Right kidney (tissue), 9 donors: ENCODE measurements at places on chromosomes 6 and 20.

DNA sequence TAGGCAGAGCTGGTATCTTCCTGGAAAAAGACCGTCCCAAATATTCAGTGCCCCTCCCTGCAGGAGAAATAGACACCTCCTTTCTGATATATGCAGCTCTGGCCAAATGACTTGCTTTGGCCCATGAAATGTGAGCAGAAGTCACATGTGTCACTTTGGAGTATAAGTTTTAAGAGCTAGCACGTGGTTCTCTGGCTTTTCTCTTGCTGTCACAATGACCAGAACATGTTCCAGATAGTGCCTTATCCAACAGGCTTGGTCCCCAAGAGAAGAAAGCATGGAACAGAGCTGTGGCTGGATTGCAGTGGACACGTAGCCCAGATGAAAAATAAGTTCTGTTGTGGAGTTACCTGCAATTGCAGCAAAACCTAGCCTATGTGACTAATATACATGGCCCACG is 40.4 kb downstream of the UNC5CL start:
- DNase-seq, result no peak

- no peak for DNase-seq
Observed at GRCh38 chr20:40636486-40636885, 52.5 kb downstream of the MAFB start.

- no peak for DNase-seq
Observed at GRCh38 chr6:152270301-152270925, 366.7 kb downstream of the SYNE1 start.

DNA sequence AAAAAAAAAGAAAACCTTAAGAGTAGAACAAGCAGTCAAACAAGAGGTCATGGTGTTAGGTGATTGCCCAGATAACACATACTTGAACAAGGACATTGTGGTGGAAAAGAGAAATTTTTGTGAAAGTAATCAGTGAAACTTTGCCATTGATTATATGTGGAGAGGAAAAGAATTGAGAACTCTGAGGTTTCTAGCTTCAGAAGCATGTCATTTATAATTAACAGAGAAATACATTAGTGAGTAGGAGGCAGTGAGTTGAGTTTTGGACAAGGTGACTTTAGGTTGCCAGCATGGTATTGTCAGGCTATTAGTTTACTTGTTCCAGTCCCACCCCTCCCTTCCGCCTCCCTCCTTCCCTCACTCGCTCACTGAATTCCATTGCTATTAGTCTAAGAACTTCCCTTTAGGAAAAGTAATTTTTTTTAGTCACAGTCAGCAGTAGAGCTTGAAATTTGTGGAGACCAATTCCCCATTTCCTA is 17.2 kb downstream of the TAB2 start:
- no peak for DNase-seq

- no peak for DNase-seq
Observed at GRCh38 chr6:54179152-54179551, 67.9 kb downstream of the MLIP start.

DNA sequence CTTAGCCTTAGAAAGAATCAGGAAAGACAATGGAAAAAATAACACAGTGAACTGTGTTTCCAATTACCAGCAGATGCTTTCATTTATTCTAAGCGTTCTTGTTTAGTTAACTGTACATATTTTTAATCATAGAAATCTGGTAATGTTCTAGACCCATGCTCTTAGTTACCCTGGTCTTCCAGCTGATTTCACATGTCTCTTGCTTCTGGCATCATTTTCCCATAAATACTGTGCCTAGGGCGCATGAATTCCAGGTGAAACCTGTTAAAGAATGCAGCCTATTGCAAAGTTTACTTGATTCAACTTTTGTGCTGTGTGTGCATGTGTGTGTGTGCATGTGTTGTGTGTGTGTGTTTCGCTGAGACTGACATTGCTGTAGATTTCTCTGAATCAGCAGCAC is 178.6 kb downstream of the PDE7B start:
- no peak for DNase-seq

GRCh38 chr20:33423141-33423834 is 20.3 kb downstream of the SNTA1 start:
- DNase-seq, result no peak

- DNase-seq, result peak; percentile 30
Observed at GRCh38 chr6:118618676-118619377, 32.6 kb downstream of the CEP85L start.

- DNase-seq, result no peak
Observed at GRCh38 chr6:2111162-2111677, 134.2 kb downstream of the GMDS start.

- DNase-seq, result no peak
Observed at GRCh38 chr6:72588155-72588554, 33.7 kb upstream of the KCNQ5 start.

DNA sequence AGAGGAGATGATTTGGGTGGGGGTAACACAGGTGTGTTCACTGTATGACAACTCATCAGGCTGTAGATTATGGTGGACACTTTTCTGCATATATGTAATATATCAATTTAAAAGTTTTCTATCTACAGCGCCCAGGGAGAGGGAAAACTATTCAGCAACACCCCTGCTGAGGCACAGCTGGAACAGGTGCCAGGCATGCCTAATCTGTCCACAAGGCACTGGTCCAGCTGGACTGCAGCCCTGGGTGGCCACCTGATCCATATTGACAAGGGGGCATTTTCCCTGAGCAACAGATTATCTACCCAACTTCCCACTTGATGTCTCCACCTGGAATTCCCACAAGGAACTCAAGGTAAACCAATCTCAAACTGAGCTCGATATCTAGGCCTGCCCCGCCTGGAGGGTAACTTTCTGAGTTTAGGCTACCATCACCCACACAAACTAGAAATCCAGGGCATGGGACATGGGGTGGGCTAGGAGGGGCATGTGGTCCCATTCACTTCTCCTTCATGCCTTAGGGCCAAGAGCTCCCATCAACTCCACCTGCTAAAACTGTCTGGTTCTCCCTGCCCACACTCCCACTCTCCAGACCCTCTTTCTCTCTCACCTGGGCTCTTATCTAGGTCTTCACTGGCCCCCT is 4.6 kb downstream of the SLC22A16 start:
- no peak for DNase-seq

DNA sequence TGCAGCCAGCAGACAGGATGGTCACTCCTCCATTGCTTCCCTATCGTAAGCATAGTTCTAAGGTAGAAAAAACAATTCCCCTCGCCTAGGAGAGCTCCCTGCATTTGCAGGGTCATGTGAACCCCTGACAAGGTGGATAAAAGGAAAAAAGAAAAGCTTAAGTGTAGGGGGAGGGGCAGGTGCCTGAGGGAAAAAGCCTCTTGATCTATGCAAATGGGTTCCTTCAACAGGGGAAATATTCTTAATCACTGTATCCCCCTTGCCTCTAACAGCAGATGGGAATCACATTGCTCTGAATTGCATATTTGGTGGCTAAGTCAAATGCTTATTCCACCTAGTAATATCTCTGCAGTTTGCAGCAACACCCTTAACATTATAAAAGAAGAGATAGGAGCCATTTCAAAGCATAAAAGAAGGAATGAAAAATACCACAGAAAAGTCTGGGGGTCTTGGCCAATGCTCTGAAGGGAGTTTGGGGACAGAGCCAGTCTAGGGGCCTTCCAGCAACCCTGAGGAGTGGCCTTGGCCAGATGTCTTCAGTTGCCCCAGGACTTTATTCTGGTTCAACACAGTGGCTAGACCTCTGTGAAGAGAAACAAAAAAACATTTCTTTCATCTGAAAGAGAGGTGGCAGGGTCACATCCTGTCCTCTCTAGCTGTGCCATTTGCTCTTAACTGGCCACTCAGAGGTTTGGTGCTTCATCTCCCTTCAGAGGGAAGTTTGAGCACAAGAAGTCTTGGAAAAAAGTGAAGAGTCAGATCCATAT is 660.4 kb upstream of the GJE1 start:
- no peak for DNase-seq

DNA sequence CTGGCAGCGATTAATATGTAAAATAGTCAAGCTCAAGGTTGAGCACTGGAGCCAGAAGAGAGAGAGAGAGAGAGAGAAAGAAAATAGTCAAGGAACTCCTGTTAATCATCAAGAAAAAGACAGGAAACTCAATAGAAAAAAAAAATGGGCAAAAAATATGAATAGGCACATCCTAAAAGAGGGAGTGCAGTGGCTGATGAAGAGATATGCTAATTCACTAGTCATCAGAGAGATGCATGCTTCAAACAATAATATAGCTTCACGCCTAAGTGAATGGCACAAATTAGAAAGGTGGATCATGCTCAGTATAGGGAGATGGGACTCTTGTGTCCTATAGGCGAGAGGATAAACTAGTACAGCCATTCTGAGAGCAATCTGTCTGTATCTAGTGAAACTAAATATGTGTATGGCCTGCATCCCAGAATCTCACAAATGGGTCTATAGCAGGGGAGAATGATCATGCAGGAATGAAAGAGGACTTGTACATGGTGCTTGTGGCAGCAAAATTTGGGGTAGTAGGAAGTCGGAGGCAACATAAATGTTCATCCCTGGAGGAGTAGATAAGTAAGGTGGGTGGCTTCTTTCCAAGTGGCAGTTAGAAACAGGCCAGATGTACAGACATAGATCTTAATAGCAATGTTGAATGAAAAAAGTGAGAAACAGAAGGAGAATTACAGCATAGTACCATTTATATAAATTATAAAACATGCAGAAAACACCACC is 176.8 kb downstream of the VEGFA start:
- no peak for DNase-seq

GRCh38 chr6:160170018-160170680 is 48.5 kb downstream of the SLC22A1 start:
- no peak for DNase-seq

- DNase-seq, result no peak
Observed at GRCh38 chr6:548517-548916, 108.4 kb downstream of the HUS1B start.

DNA sequence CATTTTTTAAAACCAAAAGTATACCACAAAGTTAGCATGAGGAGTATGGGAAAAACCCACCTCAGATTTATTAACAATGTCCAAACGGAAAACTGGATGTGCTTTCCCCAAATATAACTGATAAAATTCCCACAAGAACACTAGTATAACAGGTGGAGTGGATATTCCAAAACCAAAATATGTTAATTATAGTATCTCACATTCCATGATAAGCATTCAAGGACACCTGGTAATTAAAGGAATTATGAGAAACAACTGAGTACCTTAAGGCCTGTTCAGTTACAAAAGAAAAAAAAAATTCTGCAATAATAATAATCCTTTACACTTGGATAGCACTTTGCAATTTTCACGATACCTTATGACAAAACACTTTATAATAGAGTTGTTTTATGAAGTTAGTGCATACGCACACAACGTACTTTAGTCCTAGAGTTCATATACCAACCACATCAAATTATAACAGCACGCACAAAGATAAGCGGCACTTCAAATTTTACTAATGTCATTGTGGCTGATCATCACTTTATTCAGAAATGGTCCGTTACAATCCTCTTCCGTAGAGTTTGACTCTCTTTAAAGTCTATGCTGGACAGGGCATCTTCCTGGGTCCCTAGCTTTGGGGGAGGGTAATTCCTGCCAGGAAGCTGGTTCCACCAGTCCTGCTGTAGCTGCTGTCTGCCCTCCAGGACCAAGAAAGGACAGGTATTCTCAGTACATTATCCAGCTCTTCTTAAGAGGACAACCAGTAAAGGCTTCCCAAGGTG is 1.7 kb downstream of the CDK19 start:
- no peak for DNase-seq

DNA sequence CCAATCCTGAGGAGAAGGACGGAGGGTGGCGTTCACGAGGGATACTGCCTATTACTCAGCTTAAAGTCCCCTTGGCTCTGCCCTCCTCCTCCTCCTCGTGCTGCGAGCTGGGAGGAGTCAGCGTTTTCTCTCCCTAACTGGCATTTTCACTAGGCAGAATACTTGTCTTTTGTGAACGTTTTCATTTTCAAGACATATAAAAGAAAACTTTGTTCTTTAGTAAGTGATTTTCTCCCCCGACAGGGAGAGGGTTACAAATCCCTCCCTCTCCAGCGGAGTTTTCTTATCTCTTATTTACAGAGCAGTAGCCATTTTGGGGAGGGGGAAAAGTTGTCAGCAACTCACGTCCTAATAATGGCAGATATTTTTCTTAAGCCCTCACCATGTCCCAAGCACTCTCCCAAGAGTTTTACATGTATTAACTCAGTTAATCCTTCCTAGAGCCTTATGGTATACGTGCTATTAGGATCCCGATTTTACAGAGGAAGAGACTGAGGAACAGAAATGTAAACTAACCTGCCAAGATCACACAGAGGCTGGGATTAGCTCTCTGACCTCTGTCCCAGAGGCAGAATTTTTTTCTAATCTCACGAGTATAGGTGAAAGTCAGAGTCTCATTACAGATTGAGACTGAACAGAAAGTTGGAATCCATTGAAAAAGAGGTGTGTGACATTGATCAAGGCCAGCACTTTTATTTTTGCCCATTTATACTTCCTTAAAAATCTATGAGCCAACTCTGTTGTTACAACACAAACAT is 30.0 kb upstream of the ZNF217 start:
- DNase-seq, result peak; percentile 90

GRCh38 chr6:18388271-18388670 is 1.1 kb downstream of the RNF144B start:
- DNase-seq, result no peak

DNA sequence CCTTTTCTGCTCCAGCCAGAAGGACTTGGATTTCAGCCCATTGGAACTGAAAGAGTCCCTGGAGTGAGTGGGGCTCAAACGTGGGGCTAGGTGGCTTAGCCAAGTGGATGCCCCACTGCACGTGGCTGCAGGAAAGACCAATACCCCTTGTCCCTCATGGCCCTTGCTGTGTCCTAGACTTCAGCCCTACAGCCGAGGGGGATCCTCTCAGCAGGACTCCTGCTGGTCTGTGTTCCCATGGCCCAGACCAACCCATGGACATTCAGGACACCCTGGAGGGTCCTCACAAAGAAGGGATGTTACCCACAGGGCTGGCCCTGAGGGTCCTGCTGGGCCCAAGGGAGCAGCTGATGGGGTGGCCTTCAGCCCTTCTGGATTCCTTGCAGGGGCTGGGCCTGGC is 30.0 kb upstream of the PHACTR3 start:
- DNase-seq, result peak; percentile 1

DNA sequence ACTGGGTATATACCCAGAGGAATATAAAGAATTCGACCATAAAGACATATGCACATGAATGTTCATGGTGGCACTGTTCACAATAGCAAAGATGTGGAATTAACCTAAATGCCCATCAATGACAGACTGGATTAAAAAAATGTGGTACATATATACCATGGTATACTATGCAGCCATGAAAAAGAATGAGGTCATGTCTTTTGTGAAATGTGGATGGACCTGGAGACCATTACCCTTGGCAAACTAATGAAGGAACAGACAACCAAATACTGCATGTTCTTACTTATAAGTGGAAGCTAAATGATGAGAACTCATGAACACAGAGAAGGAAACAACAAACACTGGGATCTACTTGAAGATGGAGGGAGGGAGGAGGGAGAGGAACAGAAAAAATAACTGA is 186.7 kb upstream of the SSTR4 start:
- no peak for DNase-seq

- DNase-seq, result no peak
Observed at GRCh38 chr6:107353773-107354382, 105.5 kb downstream of the PDSS2 start.

- no peak for DNase-seq
Observed at GRCh38 chr20:34791289-34792020, 34.0 kb downstream of the NCOA6 start.
